ENCODE measurements at places on chromosomes 12 and 14.

DNA sequence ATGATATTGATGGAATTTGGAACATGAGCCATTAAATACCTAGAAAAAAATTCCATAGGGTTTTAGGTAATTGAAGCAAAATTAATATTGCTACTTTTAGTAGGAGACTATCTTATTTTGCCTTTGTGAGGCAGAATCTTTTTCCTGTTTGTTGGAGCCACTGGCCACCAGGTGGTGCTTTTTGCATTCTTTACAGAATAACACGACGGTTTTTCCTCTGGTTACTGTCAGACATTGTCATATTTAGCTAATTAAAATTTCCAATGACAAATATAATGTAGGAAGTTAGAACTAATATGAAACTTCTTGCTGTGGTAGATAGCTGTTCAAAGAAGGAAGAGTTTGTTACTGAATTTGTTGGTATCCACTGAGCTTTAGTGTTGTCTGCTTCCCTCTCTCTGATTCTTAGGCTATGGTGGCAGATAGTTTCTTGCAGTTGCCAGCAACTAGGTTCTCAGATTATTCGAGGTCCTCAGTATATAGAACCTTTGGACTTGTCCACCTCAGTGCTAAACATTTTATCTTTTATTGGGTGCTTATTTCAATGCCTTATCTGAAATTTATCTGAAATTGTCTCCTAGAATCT, 25.7 kb downstream of the RAB21 start:
- ATAC-seq: peak; percentile 23

DNA sequence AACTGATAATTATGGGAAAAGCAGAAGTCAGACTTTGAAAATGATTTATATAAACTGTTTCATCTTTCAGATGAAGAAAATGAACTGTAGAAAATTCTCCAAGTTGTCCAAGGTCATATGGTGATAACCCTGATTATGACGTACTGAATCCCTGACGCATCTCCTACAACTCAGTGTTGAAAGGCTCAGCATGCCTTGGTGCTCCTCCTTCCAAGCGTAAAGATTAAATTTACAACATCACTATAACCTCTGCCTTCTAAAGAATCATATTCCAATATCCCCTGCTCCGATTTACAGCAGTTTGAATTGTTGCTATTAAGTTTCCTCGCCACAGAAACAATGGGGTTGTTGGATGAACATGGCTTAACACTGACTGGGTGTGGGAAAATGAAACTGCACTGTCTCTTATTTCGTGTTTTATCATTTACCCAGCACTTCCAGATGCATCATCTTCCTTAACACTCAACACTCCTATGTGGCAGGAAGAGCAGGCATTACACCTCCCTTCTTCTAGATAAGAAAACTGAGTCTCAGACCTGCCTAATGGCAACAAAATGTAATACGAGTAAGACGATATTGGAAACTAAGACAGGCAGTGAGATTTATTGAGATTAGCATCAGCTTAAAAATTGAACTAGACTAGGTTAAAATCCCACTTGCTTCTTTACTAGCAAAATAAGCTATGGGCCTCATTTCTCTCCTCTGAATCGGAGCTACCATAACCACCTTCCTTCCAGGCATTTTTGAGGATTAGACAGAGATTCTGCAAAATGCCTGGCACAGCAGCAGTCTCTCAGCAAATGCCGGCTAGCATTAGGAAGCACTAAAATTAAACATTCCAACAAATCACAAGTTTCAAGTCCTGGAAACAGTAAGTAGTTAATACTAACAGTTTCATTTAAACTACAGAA, 74.2 kb downstream of the PPM1H start:
- ATAC-seq: no peak

GRCh38 chr14:99521176-99522024, 40.2 kb downstream of the CCNK start:
- no peak for ATAC-seq

GRCh38 chr12:52390739-52391617, 5.5 kb upstream of the KRT84 start:
- no peak for ATAC-seq

- no peak for ATAC-seq
These were observed 143.1 kb downstream of the RBM19 start for GRCh38 chr12:113823016-113823415.

DNA sequence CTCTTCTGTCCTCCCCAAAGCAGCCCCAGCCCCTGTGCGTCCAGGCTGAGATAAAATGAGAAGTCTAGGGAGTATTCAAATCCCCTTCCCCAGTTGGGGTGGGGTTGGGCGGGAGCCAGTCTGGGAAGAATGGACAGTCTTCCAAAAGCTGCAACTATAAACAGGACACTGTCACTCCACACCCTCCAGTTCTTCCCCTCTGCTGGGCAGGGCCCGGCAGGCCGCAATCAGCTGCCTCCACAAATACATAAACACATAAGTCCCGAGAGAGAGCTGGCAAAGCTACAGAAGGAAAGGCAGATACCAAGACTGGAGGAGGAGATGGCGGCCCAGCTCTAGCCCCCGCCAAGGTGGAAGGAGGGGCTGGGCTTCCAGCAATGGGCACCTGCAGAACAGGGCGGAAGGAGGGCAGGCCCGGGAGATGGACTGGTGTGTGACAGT, 12.7 kb downstream of the LTBP2 start:
- ATAC-seq: no peak

DNA sequence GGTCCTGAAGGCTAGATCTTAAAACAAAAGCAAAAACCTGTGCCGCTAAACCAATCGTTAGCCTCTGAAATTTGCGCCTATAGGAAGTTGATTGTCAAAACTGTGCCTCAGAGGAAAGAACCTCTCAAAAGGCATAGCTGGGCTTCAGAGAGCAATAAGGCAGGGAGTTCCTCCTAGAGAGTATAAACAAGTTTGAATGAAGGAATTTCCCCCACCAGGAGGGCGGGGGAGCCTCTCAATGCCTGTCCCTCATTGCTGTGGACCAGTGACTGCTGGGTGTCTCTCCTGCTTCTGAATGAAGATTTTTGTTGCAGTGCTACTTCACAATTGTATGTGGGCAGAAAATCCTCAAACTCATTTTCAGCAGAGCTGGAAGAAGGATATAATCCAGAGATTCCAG, 88.6 kb downstream of the KCNK10 start:
- ATAC-seq: no peak

DNA sequence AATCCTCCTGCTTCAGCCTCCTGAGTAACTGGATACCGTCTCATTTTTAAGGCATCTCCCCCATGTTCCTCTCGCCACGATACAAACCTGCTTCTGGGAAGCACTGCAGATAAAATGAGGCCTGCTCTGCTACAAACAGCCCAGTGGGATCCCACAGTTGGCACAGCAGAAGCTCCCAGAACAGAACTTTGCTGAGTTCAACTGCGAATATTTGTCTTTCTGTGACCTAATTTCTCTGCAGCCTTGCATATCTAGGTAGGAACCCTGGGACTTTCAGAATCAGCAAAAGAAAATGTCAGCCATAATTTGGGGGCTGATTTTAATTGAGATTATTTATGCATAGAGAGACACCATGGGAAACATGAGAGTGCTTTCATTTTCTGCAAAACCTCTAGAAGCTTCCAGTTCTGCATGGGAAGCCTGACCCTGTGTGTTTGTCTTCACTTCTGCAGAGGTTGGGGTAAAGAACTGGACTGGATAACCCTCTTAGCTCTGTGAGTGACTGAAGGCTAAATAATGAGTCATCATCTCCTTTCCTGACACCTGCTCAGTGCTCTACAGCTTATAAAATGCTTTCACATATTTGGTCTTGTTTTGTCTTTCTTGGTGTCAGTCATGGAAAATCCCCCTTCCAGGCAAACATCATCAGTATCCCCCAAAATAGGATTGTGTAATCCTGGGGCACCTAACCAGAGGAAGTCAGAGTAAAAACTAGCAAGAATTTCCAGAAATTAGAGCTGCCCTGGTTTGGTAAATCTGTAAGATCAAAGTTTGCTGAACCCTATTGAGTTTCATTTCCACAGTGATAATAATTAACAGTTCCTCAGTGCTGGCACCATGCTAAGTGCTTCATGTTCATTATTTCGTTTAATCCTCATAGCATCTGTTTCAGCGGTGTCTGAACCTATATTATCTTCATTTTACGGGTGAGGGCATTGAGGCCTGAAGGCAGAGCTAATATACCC, 185.8 kb downstream of the SLC15A4 start:
- no peak for ATAC-seq

GRCh38 chr12:132342251-132343227, 13.2 kb upstream of the GALNT9 start:
- ATAC-seq: no peak

DNA sequence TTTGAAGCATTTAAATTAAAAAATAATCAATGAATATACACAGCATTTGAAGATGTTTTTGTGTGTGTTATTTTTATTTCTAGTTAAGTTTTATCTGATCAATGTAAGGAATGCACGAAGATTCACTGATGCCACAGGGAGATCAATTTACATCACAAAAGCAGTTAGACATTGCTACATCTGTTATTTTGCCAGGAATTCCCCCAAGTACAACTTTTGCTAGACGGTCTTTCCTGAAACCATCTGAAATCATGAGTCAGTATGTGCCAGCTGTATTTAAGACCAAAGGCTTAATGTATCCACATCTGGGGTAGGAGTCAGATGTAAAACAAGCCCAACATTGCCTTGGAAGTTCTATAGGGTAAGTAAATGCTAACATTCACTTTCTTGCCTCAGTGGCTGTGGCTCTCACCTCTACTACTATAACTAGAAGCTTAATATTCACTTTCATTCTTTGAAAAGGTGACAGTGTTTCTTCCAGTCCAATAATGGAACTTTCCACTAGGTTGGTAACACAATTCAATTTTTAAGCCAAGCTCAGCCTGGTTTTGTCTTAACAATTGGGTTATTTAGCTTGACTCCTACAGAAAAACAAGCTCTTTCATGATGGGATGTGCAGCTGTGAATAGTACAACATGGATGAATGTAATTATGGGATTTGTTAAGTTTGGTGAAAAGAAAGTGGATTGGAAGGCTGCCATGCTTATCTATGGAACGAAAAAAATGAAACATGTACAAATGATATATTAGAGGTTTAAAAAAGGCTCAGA, 385.4 kb upstream of the TMEM132C start:
- no peak for ATAC-seq

DNA sequence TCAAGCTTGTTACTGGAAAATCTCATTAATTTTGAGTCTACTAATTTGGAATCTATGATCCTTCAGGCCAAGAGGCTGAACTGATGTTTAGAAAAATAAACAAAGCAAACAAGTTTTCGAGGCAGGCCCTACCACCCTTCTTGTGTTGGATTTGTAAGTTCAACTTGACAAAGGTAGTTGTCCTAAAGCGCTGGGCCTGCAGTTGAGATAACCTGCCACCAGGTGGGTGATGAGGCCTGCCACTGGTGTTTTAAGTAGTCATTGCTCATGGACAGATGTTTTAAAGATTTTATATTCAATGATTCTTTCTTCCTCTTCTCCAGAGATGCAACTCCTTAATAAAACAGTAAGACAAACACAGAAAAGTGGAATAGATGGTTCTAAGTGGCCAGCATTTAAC, 19.4 kb downstream of the ACVRL1 start:
- no peak for ATAC-seq

GRCh38 chr14:68922201-68922621, 56.9 kb downstream of the ACTN1 start:
- ATAC-seq: no peak

GRCh38 chr14:104557086-104557485, 22.5 kb upstream of the C14orf180 start:
- no peak for ATAC-seq

DNA sequence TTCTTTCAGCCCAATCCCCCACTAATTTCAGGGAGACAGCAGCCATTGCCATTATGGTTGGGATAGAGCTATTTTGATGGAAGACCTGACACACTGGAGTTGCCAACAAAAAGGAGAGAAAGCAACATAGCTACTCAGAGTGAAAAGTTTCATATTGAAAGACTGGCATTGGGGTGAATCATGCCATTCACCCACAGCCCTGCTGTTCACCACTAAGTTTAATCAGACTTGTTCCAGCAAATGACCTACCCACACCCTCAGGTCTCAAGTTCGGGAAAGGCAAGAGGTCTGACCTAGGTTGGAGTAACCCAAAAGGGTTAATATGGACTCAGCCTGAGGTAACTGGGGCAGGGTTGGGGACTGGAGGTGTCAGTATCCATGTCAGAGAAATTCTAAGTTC, 169.2 kb downstream of the PAWR start:
- ATAC-seq: peak; percentile 28

GRCh38 chr12:27970401-27971120, 2.0 kb downstream of the PTHLH start:
- peak; percentile 33 for ATAC-seq

- no peak for ATAC-seq
These were observed 6.9 kb upstream of the CLEC4E start for GRCh38 chr12:8547645-8548044.

DNA sequence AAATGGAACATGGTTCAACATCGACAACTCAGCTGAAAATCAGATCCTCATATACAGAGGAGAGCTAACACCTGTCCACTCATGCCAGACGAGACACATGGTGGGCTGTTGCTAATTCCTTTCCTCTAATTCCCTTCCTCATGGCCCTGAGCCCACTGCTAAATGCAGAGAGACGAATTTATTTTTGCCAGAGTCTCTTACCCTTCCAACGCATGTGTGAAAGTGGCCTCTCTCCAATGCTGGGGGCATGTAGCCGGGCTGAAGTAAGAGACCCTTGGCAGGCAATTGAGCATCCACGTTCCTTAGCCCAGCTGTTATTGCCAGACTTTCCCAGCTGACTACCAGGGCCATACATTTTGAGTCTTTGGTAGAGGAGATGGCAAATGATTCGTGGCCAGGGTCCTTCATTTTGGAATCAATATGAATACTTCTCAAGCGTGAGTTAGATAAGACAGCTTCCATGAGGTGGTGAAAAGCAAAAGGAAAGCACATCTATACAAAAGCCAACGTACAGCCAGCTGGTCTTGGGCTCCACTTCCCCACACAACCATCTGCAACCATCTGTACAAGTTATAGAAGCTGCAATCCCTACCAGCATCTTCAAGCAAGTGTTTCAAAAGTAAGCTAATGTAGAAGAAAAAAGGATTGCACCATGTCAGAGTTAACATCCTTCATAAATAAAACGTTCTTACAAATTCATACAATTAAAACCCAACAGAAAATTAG, 28.6 kb downstream of the CORO1C start:
- ATAC-seq: no peak

- ATAC-seq: no peak
These were observed 24.6 kb upstream of the TRIM9 start for GRCh38 chr14:51119411-51120051.

DNA sequence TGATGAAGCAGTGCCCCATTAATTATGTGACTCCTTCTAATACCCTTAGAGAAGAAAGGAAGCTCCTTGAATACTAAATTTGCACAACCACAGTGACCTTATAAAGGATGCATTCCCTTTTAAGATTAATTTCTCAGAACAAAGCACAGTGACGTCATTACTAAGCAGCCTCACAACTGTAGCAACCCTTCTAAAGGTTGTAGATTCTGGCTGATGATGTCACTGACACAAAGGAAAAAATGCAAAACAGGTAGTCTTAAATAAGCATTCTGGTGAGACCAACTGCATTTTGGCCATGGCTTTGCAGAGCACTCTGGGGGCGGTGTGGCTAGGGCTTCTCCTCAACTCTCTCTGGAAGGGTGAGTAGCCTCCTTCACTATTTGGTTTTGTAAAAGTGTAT, 38.4 kb upstream of the OR4E1 start:
- peak; percentile 60 for ATAC-seq

- ATAC-seq: no peak
These were observed 1.2 kb downstream of the VSIG10 start for GRCh38 chr12:118102609-118103008.

- ATAC-seq: no peak
These were observed 411.1 kb upstream of the MDGA2 start for GRCh38 chr14:48086516-48086915.

GRCh38 chr12:112191840-112192321, 66.5 kb downstream of the TRAFD1 start:
- no peak for ATAC-seq
